T-helper 9 cell (primary cell): ENCODE measurements at places on chromosomes 7 and 10.

- no peak for DNase-seq
These were observed 134.3 kb downstream of the KAT6B start for GRCh38 chr10:74960670-74961069.

GRCh38 chr7:23470330-23471105 is at the start of gene IGF2BP3:
IGF2BP3 (minus strand) TSS chr7:23470491; CDS start chr7:23470110, 381 bp downstream.
- no peak for DNase-seq

- DNase-seq, result peak; percentile 8
These were observed 763.2 kb downstream of the GRID1 start for GRCh38 chr10:85603151-85603940.

- DNase-seq, result no peak
These were observed 81.4 kb upstream of the IL6 start for GRCh38 chr7:22645418-22646181.

GRCh38 chr10:101285519-101286070 is 56.3 kb upstream of the LBX1 start:
- DNase-seq, result no peak

- no peak for DNase-seq
These were observed 53.1 kb downstream of the TEX36 start for GRCh38 chr10:125629758-125630376.

DNA sequence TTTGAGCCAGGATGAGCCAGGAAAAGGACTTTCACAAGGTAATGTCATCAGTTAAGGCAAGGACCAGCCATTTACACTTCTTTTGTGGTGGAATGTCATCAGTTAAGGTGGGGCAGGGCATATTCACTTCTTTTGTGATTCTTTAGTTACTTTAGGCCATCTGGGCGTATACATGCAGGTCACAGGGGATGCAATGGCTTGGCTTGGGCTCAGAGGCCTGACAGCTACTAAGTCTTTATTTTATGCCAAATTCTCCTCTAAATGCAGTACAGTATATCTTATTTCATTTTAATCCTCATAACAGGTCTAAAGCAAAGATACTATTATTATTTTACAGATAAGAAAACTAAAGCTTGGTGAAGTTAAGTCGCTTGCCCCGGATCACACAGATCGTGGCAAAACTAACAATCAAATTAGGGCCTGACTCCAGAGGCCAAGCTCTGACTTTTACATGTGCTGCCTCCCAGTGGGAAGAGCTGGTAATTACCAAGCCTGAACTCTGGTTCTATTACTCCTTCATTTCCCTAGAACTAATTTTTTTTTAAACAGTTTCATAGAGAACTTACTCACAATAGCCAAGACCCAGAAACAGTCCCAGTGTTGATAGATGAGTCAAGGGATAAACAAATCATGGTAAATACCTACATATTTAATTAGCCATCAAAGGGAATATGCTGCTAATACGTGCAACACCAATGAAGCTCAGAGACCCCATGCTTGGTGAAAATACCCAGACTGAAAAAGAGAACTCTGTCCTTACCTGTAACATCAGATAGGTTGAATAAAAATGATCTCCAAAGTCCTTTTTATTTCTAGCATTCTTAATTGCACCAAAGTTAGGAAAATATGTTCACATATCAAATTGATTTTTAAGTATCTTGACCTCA is 35.4 kb downstream of the C7orf25 start:
- DNase-seq, result peak; percentile 16

DNA sequence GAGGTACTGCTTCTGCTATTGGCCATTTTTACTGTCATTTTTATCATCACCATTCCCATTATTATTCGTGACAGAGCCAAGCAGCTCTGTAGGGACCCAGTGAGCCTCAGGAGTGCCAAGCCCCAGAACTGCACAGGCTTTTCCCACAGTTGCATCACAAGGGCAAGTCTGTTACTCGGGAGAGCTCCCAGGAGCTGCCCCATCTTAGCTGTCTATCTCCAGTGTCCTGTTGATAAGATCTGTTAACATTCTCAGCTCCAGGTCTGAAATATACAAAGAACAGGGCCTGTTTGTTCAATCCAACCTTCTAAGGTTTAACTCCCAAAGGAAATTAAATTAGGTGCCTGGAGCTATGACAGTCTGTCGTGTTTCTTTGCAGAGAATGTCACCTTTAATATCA is 20.2 kb upstream of the TRIM8 start:
- no peak for DNase-seq

GRCh38 chr10:115860182-115861107 is 412.6 kb downstream of the GFRA1 start:
- no peak for DNase-seq

DNA sequence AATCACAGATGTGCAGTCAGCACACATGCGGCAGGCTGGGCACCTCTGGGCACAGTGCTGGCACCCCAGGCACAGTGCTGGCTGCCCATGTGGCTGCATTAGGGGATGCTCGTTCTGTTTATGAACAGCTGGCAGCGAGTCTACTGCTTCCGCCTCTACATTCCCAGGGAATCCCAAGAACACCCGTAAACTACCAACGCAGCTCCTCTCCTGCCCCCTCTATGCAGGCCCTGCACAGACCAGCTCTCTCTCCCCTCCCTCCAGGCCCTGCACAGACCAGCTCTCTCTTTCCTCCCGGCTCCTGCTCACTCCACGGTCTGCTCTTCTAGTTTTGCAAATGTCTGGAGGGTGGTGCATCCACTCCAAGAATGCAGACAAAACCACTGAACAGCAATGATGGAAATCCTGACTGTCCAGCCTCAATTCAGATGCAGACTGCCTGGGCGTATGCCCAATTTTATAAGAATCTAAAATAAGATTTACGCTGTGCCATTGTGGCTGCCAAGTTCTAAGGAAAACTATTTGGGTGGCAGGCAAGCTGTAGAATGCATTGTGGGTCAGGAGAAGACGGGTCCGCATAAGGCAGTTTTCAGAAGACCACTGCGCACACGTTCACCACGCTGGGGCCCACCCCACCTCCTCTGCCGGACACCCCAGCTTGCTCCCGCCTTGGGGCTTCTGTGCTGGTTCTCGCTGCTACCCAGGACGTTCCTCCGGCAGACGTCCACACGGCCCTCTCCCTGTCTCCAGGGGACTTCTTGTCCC is 234.6 kb downstream of the ZMYND11 start:
- no peak for DNase-seq

GRCh38 chr10:24215196-24215595 is 6.3 kb downstream of the KIAA1217 start:
- DNase-seq, result no peak

- no peak for DNase-seq
These were observed 166.7 kb upstream of the PRKCQ start for GRCh38 chr10:6746782-6747181.

- DNase-seq, result no peak
These were observed 321.5 kb upstream of the NRP1 start for GRCh38 chr10:33655921-33656320.

- no peak for DNase-seq
These were observed 76.1 kb downstream of the POLL start for GRCh38 chr10:101511938-101512337.

DNA sequence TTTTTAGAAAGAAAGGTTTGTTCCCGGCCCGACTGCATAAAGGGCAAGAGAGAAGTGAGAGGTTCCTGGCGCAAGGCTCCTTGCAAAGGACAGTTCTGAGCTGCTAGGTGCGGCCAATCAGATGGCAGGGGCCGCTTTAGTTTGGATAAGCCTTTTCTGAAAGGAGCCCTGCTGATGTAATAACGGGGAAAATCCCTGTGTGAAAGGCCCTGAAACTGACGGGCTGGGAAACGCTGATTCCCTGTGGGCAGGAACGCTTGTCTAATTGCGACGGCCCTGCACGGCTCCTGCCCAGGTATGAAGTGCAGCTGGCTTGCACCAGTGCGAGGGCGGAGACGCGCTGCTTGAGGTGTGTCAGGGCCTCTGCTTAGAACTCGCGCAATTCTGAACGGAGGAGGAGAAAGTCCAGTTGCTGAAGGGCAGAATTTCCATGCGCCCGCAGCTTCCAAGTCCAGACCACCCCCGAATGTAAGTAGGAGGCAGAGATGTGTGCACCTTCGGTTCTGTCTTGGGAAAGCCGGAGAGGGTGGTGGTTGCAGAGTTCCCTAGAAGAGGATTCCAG is 30.5 kb downstream of the TACC2 start:
- DNase-seq, result no peak

DNA sequence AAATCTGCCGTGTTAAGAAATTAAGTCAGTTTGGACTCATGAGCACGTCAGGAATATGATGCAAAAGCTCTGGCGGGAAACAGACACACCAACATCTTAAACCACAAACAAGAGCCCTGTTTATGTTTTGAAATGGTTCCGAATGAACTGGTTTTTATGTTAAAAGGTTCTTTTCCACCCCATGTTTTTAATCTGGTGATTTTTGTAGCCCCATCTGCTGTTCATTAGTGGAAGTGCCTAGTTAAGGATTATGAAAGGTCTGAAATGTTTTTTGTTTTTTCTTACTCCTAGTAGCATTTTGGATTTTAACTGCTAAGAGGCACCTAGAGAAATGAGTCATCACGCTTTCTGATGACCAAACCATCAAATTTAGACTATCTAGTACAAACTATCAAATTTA is 404.1 kb upstream of the MKI67 start:
- DNase-seq, result no peak

- no peak for DNase-seq
These were observed 171.5 kb upstream of the TCF7L2 start for GRCh38 chr10:112778579-112778978.

DNA sequence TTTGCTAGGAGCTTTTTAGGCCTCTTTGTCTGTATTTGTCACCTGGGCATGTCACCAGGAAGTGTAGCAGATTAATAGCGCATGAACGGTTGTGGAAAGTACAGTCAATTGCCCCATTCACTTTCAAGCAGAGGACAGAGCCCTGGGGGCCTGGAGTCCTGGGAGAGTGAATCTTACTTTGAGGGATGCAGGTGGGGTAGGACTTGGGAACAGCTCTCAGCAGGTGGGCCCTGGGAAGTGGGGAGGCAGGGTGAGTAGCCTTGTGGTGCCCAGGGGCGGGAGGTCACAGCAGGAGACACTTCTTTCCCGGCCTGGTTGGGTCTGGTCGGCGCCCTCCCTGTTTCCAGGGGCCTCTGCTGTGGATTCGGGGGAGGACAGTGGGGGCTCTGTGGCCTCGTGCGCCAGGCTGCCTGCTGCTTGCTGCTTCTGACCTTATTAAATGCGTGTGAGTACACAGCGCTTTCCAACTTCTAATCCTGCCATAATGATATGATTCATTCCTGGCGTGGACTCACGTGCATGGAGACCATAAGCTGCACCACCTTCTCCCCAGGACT is 51.6 kb upstream of the AQP1 start:
- no peak for DNase-seq

DNA sequence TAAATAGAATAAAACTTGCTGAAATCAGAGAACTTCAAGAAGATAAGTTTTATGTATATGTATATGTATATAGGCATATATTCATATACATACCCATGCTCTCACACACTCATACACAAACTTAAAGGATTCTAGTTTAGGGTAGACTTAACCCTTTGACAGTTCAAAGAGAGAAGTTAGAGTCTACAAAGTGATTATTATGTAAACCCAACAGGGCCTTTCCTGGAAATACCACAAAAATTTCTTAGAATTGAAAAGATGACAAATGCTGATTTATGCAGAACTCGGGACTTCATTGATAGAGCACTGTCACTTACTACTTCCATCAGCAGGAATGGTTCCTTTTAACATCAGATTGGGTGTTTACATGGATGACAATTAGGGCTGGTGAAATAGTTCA is 763.5 kb downstream of the AUTS2 start:
- DNase-seq, result no peak

DNA sequence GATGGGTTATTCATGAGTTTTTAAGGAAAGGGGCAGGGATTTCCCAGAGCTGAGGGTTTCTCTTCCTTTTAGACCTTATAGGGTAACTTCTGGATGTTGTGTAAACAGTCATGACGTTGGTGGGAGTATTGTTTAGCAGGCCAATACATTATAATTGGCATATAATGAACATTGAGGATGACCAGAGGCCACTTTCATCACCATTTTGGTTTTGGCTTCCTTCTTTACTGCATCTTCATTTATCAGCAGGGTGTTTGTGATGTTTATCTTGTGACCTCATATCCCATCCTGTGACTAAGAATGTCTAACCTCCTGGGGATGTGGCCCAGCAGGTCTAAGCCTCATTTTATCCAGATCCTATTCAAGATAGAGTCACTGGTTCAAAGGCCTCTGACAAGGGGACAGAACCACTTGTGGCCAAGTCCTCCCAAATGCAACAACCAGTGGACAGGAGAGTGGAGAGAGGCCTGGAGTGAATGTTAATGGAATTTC is 77.3 kb upstream of the RPA3 start:
- DNase-seq, result no peak

- no peak for DNase-seq
These were observed 31.5 kb downstream of the TMEM248 start for GRCh38 chr7:66952343-66953043.

- no peak for DNase-seq
These were observed 120.1 kb upstream of the CHST15 start for GRCh38 chr10:124213471-124213870.

DNA sequence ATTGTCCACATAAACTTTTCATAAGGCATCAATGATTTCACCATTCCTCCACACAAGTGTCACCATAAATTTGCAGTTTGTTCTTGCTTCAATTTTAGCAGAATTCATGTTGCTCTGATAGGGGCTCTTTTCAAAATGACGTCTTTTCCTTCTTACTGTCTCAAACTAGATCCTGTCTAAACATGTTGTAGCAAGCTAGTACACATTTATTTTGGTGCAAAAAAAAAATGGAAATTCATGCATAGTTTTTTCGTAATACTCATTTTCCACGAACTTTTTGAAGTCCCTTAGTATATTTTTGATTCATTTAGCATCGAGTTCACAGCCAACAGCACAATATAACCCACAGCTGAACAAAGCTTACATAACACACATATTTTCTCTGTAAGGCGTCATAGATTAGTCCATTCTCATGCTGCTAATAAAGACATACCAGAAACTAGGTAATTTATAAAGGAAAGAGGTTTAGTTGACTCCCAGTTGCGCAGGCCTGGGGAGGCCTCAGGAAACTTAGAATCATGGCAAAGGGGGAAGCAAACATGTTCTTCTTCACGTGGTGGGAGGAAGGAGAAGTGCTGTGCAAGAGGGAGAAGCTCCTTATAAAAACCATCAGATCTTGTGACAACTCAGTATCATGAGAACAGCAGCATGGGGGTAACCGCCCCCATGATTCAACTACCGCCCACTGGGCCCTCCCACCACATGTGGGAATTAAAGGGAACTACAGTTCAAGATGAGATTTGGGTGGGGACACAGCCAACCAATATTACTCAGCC is 301.5 kb downstream of the CCDC3 start:
- DNase-seq, result no peak

DNA sequence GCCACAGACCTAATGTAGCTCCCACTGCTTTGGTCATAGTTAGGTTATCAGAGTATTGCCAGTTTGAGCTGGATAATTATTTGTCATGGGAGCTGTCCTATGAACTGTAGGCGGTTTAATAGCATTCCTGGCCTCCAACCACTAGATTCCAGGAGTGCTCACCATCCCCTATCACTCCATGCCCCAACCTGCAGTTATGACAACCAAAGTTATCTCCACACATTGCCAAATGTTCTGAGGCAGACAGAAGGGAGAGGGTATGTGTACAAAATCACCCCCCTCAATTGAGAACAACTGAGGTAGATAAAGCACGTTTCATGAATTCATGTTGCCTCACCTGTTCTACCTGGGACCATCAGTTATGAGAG is 119.0 kb upstream of the CACUL1 start:
- DNase-seq, result no peak

GRCh38 chr10:100904917-100905316 is 7.8 kb upstream of the SLF2 start:
- no peak for DNase-seq
